ENCODE measurements at places on chromosomes 5 and 9.

GRCh38 chr5:61019642-61020041 lies 74.6 kb downstream of the NDUFAF2 start:
- DNase-seq, result no peak

DNA sequence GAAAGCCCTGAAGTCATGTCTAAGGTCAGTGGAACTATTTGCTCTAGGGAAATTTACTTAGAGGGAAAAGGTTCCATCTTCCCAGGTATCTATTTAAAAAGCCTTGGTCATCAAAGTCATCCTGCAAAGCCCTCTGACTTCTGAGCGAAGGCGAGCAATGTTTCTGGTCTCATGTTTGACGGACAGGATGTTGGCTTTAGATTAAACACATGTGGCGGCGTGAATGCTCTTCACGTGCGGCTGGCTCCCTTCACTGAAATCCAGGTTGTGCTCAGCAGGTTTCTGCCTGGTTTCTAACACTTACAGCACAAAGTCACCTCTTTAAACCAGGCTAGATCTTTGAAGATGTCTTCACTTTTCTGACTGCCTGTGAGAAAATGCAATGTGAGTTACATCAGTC lies 5.7 kb upstream of the ZBTB34 start:
- no peak for DNase-seq

- no peak for DNase-seq
Measured at GRCh38 chr5:173479711-173480110, 136.7 kb downstream of the BOD1 start.

DNA sequence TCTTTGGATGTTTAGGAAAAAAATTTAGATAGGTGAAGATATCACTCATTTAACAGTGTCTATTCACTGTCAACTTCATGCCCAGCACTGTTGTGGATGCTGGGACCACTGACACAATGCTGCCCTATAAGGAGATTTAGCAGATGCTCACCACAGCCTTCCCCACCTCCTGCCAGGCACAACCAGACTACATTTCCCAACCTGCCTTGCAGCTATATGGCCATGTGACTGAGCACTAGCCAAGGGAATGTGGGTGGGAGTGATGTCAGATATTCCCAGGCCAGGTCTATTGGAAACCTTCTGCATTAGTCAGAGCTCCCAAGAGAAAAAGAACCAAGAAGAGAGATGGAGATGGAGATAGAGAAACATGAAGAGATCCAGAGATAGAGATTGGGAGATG lies 302.6 kb upstream of the TAS2R1 start:
- DNase-seq, result no peak

Data from stimulated activated CD8-positive, alpha-beta memory T cell treated with anti-CD3 and anti-CD28 coated beads, Interleukin-12 subunit alpha, Interleukin-12 subunit beta, amount 100 ng/mL, for 1 hour (primary cell).